NCI-H1105 treated with DMSO at 0.1 percent for 48 hours (cell line): ENCODE measurements at places on chromosomes 12 and 14.

DNA sequence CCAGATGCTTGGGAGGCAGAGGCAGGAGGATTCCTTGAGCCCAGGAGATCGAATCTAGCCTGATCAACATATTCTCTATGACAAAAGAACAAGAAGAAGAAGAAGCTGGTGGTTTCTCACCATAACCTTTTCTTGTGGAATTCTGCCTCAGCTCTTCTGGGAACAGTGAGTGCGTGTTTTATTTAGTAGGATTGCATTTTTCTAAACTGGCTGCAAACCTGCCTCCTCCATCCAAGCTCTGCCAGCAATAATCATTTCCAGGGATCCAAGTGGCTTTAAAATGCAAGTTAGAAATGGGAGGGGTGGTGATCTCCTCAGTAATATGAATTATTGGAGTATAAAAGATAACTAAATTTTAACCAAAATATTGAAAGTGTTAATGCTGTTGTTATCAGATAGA, 46.1 kb upstream of the MMP17 start:
- DNase-seq = no peak

GRCh38 chr14:92754966-92755365, 6.5 kb upstream of the LGMN start:
- peak; percentile 60 for DNase-seq

- peak; percentile 69 for DNase-seq
Measured at GRCh38 chr12:107405436-107405835, 280.2 kb upstream of the PWP1 start.

DNA sequence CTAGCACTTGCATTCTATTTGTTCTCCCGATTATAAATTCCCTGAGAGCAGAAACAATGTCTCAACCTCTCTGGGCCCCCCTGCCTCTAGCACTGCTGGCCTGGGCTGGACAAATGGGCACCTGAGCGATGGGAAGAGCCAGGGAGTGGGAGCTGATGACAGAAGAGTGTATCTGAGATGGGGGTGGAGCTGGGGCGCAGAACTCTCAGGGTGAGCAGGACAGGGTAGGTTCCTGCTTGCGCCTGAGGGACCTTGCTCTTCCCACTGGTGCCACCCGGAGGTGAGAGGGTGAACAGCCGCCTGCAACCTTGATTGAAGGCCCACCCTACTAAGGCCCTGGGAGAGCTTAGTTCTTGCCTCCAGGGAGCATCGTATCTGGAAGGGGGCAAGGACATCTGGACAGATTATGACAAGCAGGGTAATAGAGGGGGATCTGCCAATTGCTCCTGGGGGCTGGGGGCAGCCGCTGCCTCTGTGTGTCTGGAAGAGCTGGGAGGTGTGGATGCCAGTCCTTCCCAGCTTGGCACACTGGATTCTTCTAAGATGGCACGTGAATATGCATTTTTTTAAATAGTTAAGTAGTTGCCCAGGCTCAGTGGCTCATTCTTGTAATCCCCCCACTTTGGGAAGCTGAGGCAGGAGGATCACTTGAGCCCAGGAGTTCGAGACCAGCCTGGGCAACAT, 43.0 kb upstream of the TSPAN9 start:
- DNase-seq = peak; percentile 36

DNA sequence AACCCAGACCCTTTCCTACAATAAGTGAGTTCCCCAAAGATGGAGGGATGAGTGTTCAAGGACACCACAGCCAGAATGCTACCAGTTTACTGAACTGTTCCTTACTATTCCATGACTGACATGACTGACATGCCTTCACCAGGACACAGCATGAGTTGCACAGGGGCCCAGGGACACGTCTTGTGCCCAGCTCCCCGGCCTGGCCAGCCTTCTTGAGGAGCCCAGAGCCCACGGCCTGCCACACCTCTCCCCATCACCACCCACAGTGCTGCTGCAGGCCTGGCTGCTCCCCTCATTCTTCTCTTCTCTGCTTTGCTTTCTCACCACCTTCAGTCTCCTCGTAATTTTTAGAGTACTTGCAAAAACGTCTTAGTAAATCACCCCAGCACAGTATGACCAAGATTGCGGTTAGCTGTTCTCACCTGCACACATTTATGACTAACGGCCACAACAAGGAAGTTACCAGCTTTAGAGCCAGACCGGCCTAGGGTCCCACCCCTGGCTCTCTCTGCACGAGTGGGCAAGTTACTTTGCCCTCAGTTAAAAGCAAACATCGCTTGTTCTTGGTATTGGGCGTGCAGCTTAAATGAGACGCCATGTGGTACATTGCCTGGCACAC, 18.5 kb downstream of the PPP2R5E start:
- no peak for DNase-seq

DNA sequence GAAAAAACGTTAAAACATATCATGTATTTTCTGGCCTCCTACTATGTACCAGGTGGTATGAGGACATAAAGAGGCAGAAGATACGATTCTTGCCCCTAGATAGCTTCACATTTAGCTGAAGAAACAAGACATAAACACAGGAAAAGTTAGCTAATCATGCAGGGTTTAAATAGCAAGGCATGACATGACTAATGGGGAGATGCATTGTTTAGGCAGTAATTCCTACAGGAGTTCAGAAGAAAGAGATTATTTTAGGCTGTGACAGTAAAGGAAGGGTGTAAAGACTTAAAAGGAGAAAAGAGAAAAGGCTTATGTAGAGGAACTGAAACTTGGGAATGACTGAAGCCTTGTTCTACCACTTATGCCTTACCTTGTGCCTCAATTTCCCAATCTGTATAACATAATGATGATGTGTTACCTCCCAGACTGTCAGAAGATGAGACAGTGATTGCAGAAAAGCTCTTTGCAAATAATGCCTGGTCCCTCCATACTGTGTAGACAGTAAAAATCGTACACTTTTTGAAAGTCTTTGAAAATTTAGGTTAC, 44.4 kb downstream of the PRKCH start:
- no peak for DNase-seq

- DNase-seq = no peak
Measured at GRCh38 chr12:27575090-27575761, 51.2 kb downstream of the PPFIBP1 start.

DNA sequence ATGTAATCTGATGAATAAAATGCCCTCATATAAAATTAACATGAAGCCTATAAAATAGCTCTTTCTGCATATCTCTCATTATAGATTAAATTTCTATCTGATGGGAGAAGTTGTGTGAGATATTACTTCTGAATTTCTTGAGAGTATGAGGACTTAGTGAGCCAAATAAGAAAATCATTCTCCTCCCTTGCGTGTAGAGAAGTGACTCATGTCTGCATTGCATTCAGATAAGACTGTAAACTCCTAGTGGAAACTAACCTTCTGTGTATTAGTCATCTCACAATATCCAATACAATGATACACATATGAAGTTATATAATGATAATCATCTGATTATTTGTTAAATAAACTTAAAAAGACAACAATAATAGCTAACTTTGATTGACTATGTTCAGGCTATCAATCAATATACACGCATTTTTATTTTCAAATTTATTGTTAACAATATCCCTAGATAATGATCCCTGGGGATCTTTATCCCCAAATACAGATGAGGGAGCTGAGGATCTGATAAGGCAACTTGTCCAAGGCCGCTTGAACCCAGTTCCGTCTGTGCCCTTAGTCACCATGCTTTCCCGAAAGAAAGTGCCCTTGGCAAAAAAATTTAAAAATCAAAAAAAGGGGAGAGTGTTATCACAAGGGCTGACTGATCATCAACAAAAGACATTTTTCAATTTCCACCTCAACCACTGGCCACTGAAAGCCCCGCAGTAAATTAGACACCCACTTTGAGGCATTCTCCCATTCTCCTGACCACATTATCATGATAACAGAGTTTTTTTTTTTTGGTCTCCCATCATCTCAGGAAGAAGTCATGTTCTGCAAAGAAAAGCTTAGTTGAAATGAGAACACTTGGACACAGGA, 189.2 kb upstream of the RASSF8 start:
- no peak for DNase-seq

- DNase-seq = peak; percentile 83
Measured at GRCh38 chr14:90383731-90384542, 12.9 kb upstream of the CALM1 start.

DNA sequence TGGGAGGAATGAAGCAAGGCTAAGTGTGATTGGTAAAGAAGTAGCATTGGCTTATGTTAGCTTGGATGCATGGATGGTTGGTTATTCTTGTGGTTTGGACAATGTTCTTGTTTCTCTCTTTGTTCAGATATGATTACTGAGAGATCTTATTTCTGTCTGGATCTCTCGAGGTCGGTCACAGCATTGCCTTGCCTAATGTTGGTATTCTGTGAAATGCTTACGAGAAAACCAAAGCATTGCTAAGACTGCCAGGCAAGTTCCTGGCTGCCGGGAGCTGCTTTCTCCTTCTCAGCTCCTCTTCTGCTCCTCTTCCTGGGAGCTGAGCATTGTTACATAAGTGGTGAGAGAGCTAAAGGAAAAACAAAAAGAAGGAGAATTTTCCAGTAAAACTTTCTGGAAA, 7.4 kb upstream of the RND1 start:
- no peak for DNase-seq

GRCh38 chr12:109595321-109595902, 21.8 kb downstream of the MVK start:
- no peak for DNase-seq

GRCh38 chr14:24067133-24068082, 4.0 kb upstream of the CPNE6 start:
- no peak for DNase-seq
